ENCODE measurements at places on chromosomes 4 and X. TPM values are rescaled to one million over a fixed set of nuclear protein-coding genes. Genes with fewer than 3 reads are reported as not detected.

- H3K36me3 ChIP-seq = peaks cover 16% of the 10 kb centered on the region
- H3K4me1 ChIP-seq = peaks cover 11% of the 10 kb centered on the region
- no peak for DNase-seq
- H3K27me3 ChIP-seq = no peaks in the 10 kb centered on the region
- H3K27ac ChIP-seq = no peak overlapping the region
- no peak overlapping the region for H3K4me3 ChIP-seq
Measured at GRCh38 chrX:23434356-23434884, 99.8 kb downstream of the PTCHD1 start.

GRCh38 chr4:3306450-3306849, 13.6 kb downstream of the RGS12 start:
- H3K27ac ChIP-seq = no peak overlapping the region
- H3K4me1 ChIP-seq = no peaks in the 10 kb centered on the region
- H3K36me3 ChIP-seq = no peaks in the 10 kb centered on the region
- H3K4me3 ChIP-seq = no peak overlapping the region
- H3K27me3 ChIP-seq = no peaks in the 10 kb centered on the region
- no peak for DNase-seq

The REPS2 gene
- total RNA-seq = 3.7 TPM

DNA sequence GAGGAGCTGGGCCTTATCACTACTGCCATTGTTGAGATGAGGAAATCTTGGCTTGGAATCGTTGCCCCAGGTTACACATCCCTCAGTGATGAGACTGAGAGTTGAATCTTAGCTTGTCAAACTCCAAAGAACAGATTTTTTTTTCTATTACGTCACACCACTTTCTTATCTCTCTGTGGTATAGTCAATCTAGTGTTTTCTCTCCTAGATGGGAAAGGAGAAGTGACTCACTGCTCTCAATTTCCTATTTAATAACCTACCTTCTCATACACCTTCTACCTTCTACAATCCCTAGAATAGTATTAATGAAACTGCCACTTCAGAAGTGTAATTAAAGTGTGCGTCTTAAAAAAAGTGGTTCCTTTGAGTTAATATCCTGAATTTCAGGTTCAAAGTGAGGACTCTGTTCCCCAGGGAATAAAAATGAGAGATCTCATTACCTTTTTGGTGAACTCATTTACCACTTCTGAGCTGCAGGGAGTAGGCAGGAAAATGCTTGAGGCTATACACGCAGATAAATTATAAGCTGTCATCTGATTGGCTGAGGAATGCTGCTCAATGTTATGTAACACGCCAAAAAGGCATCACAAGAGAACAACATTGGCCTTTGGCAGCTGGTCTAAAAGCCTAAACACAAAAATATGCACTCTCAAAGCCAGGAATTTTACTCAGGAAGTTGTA, 59.3 kb downstream of the MAD2L1 start:
- no peak for DNase-seq
- H3K27ac ChIP-seq = no peak overlapping the region
- no peaks in the 10 kb centered on the region for H3K27me3 ChIP-seq

DNA sequence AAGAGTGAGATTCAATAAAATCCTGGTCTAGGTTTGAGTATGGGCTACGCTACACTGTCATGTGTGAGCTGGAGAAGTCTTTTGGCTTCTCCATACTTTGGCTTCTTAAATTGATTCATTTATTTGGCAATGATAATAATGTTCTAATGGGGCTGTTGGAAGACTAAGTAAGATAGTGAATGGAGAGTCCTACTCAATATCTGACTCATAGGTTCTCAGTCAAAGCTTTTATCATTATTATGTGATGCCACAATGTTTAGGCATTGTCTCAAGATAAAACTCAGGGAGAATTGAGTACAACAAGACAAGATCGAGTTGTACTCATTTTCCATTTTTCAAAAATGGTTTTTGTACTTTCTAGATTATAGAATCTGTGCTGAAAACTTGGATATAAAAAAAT, 92.5 kb upstream of the VEGFC start:
- no peaks in the 10 kb centered on the region for H3K4me1 ChIP-seq
- no peak for DNase-seq
- no peaks in the 10 kb centered on the region for H3K36me3 ChIP-seq

The PAGE1 gene
- not detected for total RNA-seq

The KLHL8 gene
- total RNA-seq = 6.8 TPM

The GYPA gene
- total RNA-seq = not detected

The ODAPH gene
- total RNA-seq = not detected

DNA sequence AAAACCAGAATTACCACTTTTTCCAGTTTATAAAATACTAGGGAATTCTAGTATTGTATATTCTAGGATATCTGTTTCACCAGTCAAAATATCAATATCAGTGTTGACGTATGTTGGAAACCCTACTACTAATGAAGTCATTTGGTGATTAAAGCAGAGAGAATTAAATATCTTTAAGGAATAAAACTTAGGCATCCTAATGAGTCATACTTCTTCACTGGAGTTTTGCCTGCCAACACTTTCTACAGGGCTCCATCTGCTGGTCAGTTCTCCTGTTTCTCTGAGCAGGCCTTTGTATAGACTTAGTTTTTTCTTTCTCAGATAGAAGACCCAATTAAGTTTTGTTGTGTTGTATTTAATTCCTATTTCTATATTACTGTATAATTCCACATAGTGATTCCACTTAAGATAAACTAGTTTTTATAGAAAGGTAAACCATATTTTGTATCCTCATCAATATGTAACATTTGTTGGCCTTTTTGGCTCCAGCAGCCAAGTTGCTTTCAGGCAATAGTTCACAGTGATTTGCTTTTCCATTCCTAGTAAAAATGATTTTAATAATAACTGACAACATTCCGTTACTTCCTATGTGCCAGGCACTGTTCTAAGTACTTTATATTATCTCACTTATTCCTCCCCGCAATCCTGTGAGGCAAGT, 3.5 kb downstream of the AP1AR start:
- 0 out of 2 replicates have a peak, but pooled peaks cover 1% of the 10 kb centered on the region for H3K36me3 ChIP-seq
- DNase-seq = peak; percentile 42
- H3K4me1 ChIP-seq = 0 out of 2 replicates have a peak, but pooled peaks cover 2% of the 10 kb centered on the region
- no peak overlapping the region for H3K4me3 ChIP-seq

- no peak overlapping the region for H3K27ac ChIP-seq
- DNase-seq = no peak
- no peaks in the 10 kb centered on the region for H3K36me3 ChIP-seq
- no peaks in the 10 kb centered on the region for H3K4me1 ChIP-seq
- H3K27me3 ChIP-seq = no peaks in the 10 kb centered on the region
- no peak overlapping the region for H3K4me3 ChIP-seq
Measured at GRCh38 chrX:103540145-103540544, 20.9 kb upstream of the RAB40A start.

The XAGE1A gene
- not detected for total RNA-seq

DNA sequence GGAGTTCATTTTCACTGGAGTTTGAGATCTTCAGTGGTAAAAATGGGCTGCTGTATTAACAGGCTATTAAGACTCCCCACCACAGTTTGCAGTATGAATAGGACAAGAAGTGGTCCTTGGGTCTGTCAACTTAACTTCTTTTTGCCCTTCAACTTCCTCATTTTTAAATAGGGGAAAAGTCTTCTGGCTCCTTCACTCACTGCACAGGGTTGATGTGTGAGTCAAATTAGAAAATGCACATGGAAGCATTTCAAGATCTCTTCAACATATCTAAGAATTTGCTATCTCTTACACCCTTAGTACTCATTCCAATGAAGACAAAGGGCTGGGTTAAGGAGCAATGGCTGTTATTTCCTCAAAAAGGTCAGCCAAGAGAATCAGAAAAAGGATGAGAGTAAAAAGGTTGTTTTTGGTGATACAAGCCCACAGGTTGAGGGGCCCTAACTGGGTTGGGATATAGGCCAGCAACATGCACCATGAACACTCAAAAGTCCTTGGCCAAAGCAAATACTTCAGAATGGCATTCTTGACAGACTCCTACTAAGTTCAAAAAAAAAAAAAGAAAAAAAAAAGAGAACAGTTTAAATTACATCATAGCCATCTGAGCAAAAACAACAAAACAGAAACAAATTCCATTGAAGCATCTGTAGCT, 13.4 kb downstream of the PDE5A start:
- no peaks in the 10 kb centered on the region for H3K27me3 ChIP-seq
- no peak for DNase-seq
- H3K36me3 ChIP-seq = peaks cover 2% of the 10 kb centered on the region
- no peaks in the 10 kb centered on the region for H3K4me1 ChIP-seq
- H3K4me3 ChIP-seq = no peak overlapping the region
